ENCODE measurements at places on chromosomes 16 and 17. TPM values are rescaled to one million over a fixed set of nuclear protein-coding genes. Genes with fewer than 3 reads are reported as not detected.

The KRTAP2-3 gene
- not detected for total RNA-seq

The SEPTIN1 gene
- 0.41 TPM for total RNA-seq

The PMFBP1 gene
- total RNA-seq, result 1.9 TPM

The ADAM11 gene
- 3.0 TPM for total RNA-seq

The FLII gene
- total RNA-seq, result 152 TPM

The TBC1D3E gene
- total RNA-seq, result not detected

The TLCD1 gene
- total RNA-seq, result 6.1 TPM

The GPR142 gene
- 0.29 TPM for total RNA-seq

The DHX8 gene
- total RNA-seq, result 40.5 TPM

The TCAP gene
- total RNA-seq, result 70.2 TPM

The SLC22A31 gene
- 0.47 TPM for total RNA-seq

The ABCA6 gene
- 13.4 TPM for total RNA-seq

The GJD3 gene
- total RNA-seq, result 0.88 TPM

The NPIPB13 gene
- total RNA-seq, result 4.5 TPM

The HSF5 gene
- total RNA-seq, result 0.41 TPM

The METRNL gene
- total RNA-seq, result 111 TPM

The ACAP1 gene
- 4.8 TPM for total RNA-seq

The CCL5 gene
- 2.2 TPM for total RNA-seq

The TP53TG3B gene
- total RNA-seq, result not detected

The SULT1A2 gene
- 0.47 TPM for total RNA-seq

Measured in metanephros (tissue), 2 donors.